ENCODE measurements at places on chromosomes 4 and X.

DNA sequence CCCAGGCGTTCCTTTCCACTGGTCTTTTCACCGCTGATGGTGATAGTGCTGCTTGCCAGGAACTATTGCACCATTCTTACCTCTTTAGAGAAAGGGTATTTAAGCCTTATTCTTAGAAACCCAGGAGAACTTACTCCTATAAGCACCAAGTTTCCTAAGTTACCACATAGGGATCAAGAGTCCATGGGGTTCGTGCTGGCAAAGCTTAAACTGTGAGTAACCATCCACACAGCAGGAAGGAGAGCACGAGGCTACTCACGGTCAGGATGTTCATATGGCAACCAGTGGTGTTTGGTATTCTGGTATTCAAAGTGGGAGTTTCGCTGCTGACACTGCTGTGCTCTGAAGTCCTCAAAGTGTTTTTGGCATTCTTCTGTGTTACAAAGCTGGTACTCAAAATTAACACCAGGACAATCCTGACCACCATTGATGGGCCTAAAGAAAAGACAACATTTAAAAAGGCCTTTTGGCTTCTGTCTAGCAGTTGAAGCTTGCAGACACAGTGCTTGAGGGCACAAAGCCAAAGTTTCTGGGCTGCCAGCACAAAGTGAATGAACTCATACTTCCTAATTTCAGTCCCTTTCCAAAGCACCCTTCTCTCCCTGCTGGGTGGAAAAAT lies 256.9 kb downstream of the ADAMTS3 start:
- DNase-seq = no peak

GRCh38 chrX:96027407-96027806 lies 657.2 kb upstream of the DIAPH2 start:
- DNase-seq = no peak

GRCh38 chrX:151899622-151900021 lies 13.1 kb upstream of the MAGEA4 start:
- DNase-seq = no peak

DNA sequence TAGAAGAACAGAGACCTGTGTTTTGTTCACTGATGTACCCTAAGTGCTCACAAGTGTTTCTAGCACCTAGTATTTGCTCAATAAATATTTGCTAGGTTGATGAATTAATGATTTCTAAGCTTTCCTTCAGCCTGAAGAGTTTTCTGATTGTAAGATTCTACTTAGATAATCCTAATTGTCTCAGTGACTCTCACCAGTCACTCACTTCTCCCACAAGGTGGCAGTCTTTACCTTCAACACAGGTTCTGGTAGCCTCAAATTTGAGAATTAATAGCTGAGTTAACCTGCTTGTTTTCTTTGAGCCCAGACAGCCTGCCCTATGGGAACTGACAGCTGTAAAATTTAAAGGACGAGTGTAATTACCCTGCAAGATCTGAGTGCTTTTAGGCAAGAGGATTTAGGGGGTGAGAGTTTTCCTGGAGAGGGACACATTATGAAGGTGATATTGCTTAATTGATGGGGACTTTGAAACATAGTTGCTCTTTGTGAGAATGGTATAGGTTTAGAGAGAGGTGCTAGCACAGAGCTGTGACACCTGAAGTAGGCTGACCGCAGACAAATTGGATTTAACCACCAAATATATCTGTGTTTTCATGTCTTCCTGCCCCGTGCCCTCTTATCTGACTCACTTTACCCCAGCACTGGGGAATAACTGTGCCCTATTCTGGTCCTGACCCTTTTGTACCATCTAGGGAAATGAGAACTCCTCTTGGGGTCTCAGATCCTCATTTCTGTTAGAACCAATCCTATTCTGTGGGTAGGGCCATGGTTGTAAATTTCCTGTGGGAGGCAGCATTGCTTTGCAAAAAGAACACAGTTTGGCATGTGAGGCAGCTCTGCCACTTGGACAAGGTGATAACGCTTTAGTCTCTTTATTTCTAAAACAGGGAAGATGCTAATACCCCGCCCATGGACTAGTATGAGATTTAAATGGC lies 27.7 kb downstream of the CD38 start:
- no peak for DNase-seq

GRCh38 chr4:113397114-113397701 lies 347.8 kb downstream of the ANK2 start:
- DNase-seq = no peak

GRCh38 chr4:94892051-94892450 lies 134.3 kb downstream of the BMPR1B start:
- DNase-seq = no peak

- no peak for DNase-seq
These were observed 595 bp downstream of the MBNL3 start for GRCh38 chrX:132488180-132488705.

- DNase-seq = no peak
These were observed 2.4 kb upstream of the NBDY start for GRCh38 chrX:56726605-56727004.

DNA sequence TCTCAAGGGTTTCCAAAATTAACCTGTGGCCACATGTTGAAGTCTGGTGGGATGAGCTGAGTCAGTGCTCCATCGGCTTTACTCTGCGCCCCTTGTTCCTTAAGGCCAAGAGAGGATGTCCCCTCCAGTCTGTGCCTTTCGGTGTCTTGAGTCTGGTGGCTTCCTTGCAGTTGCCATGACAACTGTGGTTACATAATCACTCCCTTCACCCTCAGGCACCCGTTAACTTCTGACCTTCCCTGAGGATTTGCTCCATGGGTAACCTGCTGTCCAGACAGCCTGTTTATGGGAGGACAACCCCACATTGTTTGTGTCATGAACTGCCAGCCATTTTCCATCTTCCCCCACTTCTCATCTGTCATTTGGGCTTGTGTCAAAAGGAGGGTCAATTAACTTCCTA lies 401.1 kb upstream of the LCORL start:
- DNase-seq = no peak

DNA sequence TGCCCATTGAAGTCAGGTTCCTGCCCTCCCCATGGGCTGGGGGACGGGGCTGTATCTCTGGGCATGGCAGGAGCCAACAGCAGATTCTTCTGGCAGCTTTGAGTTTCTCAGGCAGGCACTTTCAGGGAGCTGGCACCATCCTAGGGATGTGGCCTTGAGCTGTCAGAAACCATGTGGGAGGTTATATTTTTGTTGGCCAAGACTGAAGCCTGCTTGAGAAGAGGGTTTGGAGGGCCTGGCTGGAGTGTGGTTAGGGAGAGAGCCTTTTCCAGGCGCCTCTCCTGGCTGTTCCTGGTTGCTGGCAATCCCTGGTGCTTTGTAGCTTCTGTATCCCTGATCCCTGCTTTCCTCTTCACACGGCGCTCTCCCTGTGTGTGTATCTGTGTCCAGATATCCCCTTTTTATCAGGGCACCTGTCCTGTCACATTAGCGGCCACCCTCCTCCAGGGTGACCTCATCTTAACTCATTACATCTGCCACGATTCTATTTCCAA lies 30.6 kb upstream of the SORCS2 start:
- DNase-seq = no peak

- DNase-seq = no peak
These were observed 556 bp upstream of the SLC25A43 start for GRCh38 chrX:119398587-119398973.

- no peak for DNase-seq
These were observed 33.9 kb downstream of the PCDH7 start for GRCh38 chr4:30754021-30754420.

DNA sequence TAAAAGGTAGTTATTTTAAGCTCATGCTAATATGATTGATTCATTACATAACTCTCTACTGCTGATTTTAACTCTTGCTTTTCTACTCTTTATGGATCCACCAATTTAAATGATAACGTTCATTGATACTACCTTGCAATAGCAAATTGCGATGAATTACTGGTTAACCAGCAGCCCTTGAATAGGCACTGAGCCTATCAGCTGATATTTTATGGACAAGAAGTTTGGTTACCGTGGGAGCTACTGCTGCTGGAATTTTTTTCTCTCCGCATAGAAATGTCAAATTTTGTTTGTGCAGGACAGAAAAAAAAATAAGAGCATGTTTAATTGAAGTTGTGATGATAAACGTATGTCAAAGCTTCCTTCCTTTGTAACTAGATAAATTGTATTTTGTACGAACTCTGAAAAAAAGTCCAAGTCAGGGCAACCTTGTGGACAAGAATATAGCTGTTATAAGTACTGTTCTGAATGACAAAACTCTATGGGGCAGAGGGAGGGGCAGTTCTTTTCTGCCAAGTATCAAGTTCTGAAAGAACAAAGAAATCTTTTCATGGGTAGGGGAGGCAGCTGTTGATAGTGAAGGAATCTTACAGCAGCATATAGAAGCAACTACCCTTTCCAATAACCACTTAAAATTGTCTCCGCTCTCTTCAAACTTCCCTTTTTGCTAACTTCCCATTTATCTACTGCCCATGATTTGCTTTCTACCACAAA lies 434.9 kb upstream of the PABPC4L start:
- DNase-seq = no peak

- DNase-seq = no peak
These were observed 66.1 kb downstream of the MAGEA10 start for GRCh38 chrX:152072236-152072635.

- DNase-seq = no peak
These were observed 24.3 kb downstream of the ADD1 start for GRCh38 chr4:2867758-2868491.

- no peak for DNase-seq
These were observed 210.3 kb upstream of the EPHA5 start for GRCh38 chr4:65880594-65880993.

GRCh38 chr4:146643812-146644401 lies 5.2 kb downstream of the POU4F2 start:
- DNase-seq = no peak

- DNase-seq = no peak
These were observed 28.7 kb upstream of the STOX2 start for GRCh38 chr4:183876268-183876934.

DNA sequence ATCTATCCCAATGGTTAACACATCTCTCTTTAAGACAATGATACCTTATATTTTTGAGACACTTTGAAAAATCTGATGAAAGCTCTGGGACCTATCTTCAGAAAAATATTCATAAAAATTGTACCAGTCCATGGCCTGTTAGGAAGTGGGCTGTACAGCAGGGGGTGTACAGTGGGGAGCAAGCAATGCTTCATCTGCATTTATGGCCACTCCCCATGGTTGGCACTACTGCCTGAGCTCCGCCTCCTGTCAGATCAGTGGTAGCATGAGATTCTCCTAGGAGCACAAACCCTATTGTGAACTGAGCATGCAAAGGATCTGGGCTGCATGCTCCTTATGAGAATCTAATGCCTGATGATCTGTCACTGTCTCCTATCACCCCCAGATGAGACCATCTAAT lies 42.6 kb downstream of the C4orf51 start:
- no peak for DNase-seq

GRCh38 chr4:141636771-141637460 lies 533 bp downstream of the IL15 start:
- no peak for DNase-seq

- no peak for DNase-seq
These were observed 51.5 kb upstream of the AMELX start for GRCh38 chrX:11241720-11242119.

DNA sequence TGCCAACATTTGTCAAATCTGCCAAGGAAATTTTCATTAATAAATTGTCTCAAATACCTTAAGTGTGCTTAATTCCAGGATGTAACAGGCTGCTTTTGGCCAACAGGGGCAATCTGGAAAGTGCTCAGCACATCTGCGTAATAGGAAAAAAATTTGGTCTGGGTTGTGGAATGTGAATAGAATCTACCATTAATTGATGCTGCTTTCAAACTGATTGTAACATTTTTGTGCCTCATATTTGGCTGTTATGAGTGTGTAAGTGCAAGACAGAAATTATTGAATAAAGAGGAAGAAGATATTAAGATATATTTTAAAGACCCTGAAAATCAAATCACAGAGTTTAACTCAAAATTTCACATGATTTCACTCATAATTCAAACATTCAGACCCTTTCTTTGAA lies 41.1 kb downstream of the REELD1 start:
- no peak for DNase-seq

GRCh38 chrX:44775726-44776125 lies 68.1 kb upstream of the DUSP21 start:
- no peak for DNase-seq

GRCh38 chr4:75643651-75644050 lies 13.3 kb upstream of the CDKL2 start:
- no peak for DNase-seq

DNA sequence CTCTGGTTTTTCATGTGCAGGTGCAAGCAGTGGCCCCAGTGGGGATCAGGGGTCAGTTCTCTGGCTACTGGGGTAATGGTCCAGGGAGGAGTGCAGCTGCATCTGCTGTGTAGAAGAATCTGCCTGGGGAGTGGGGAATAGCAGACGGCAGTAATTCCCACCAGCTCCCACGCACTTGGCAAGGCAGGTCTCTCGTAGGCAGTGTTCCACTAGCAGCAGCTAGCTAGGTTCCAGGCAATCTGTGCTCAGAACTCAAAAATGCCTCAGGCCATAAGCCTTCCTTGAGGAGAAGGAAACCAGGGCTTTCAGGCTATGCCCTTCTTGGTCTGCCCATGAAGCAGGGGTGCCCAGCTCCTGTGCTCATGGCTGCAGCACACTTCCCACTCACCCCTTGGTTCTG lies 38.8 kb downstream of the DCLK2 start:
- no peak for DNase-seq

- no peak for DNase-seq
These were observed 45.5 kb upstream of the PROM1 start for GRCh38 chr4:16129336-16129735.

DNA sequence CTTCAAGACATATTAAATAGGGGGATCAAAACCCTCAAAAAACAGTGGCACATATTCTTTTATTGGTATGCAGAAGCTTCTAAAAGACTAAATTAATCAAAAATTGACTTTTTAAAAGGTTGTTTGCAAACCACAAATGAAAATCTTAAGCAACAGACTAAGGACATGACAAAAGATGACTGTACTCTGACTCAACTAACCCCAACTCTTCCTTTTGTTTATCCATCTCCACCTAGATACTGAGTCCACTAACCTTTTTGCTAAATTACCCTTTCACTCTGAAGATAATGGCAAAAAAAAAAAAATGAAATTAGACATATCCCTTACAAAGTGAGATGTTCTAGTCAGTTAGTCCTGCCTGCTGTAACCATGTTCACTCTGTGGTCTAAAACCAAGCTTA lies 91.6 kb upstream of the NLRP2B start:
- DNase-seq = no peak

- no peak for DNase-seq
These were observed 23.0 kb downstream of the ZNF721 start for GRCh38 chr4:475962-476361.

DNA sequence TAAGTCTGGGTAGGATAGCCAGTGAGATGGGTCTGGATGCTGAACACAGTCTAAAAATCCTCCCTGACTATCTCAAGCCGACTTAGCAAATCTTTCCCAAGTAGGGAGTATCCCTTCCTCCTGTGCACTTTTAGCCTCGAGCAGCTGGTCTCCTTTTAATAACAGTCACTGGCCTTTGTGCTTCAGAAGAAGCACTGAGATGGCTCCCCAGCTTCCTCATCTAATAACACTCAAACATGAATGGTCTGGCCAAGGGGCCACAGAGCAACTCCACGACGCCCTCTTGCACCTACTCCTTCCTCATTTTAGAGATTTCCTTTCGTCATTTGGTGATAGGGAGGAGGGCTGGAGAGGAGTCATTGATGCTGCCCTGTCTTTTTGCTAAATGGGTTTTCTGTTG lies 78.8 kb upstream of the TMEM150C start:
- DNase-seq = no peak

- no peak for DNase-seq
These were observed 85.0 kb upstream of the FAT1 start for GRCh38 chr4:186808630-186809018.
